ENCODE measurements at places on chromosomes 5 and 9. TPM values are rescaled to one million over a fixed set of nuclear protein-coding genes. Genes with fewer than 3 reads are reported as not detected.

GRCh38 chr5:41510176-41510831 is at the start of gene PLCXD3:
TSS of gene PLCXD3 (minus strand) at chr5:41510601. CDS start at chr5:41510526, 75 bp downstream.
- H3K36me3 ChIP-seq = no peaks in the 10 kb centered on the region
- DNase-seq = peak; percentile 67
- H3K27ac ChIP-seq = no peak within 1 kb of the TSS
- H3K4me1 ChIP-seq = peaks cover 3% of the 10 kb centered on the region

GRCh38 chr5:32090755-32091128 is 83.4 kb downstream of the GOLPH3 start:
- H3K36me3 ChIP-seq = peaks cover 33% of the 10 kb centered on the region
- no peak for DNase-seq
- no peak overlapping the region for H3K4me3 ChIP-seq

MOB3B gene
- 17.8 TPM for total RNA-seq

- H3K4me1 ChIP-seq = no peaks in the 10 kb centered on the region
- no peaks in the 10 kb centered on the region for H3K36me3 ChIP-seq
- no peak overlapping the region for H3K27ac ChIP-seq
These were observed 62.8 kb downstream of the SV2C start for GRCh38 chr5:76145945-76146344.

- no peak overlapping the region for H3K27ac ChIP-seq
- H3K4me1 ChIP-seq = peaks cover 14% of the 10 kb centered on the region
- no peak for DNase-seq
- no peaks in the 10 kb centered on the region for H3K27me3 ChIP-seq
- no peak overlapping the region for H3K4me3 ChIP-seq
These were observed 141.1 kb upstream of the TARS1 start for GRCh38 chr5:33299621-33300208.

DNA sequence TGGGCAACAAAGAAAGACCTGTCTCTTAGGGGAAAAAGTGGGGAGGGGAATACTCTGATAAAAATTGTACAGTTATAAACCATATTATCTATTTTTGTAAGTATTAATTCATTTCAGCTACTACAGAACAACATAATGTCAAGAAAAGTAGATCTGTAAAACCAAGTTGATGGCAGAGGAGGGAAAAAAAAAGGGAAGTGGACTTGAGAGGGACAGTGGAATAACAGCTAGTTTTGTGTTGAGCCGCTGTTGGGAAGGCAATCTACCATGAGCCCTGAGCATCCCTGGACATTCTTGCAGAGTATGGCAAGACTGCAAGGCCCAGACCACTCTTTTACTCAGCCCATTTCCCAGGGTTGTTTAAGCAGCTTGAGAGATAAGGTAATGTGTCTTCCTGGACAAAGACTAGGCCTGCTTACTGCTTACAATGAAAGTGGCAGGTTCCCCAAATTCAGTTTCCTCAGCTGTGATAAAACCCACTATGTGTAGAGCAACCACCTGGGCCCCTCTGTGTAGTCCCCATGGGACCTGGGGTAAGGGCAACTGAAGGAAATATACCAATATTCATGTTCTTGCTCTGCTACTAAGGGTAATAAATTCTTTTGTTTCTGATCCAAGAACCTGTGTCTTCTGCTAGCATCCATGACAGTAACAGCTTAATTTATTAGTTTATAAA is 25.0 kb downstream of the CEP120 start:
- no peaks in the 10 kb centered on the region for H3K4me1 ChIP-seq
- H3K27ac ChIP-seq = no peak overlapping the region
- no peaks in the 10 kb centered on the region for H3K27me3 ChIP-seq
- peaks cover 52% of the 10 kb centered on the region for H3K36me3 ChIP-seq

UBTD2 gene
- total RNA-seq = 18.8 TPM

- H3K36me3 ChIP-seq = no peaks in the 10 kb centered on the region
- H3K4me1 ChIP-seq = no peaks in the 10 kb centered on the region
- no peak overlapping the region for H3K27ac ChIP-seq
- H3K27me3 ChIP-seq = peaks cover 4% of the 10 kb centered on the region
- no peak for DNase-seq
These were observed 199.7 kb downstream of the FSTL4 start for GRCh38 chr5:133412661-133413060.

KCNMB1 gene
- 1.5 TPM for total RNA-seq

DNA sequence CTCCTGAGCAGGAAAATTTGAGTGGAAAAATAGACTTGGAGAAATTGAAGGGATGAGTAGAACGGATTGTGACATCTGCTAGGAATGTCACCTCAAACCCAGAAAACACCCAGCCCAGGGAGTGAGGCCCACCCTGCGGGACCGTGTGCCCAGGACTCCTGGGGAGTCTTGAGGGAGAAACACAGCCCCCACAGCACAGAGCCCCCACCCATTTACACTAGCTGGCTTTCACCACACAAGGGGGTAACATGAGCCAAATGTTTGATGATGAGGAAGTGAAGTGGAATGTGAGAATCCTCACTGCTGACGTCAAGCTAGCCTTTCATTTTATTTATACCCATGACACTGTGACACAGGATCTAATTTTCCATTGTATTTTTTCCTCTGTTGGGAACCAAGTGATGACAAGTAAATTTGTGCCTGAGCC is 42.8 kb upstream of the PDE8B start:
- H3K27ac ChIP-seq = no peak overlapping the region
- no peaks in the 10 kb centered on the region for H3K27me3 ChIP-seq
- no peaks in the 10 kb centered on the region for H3K36me3 ChIP-seq
- peaks cover 12% of the 10 kb centered on the region for H3K4me1 ChIP-seq
- no peak overlapping the region for H3K4me3 ChIP-seq

GRCh38 chr5:4023091-4023752 is 427.6 kb downstream of the IRX1 start:
- DNase-seq = no peak
- H3K4me1 ChIP-seq = peaks cover 8% of the 10 kb centered on the region
- no peaks in the 10 kb centered on the region for H3K27me3 ChIP-seq
- H3K4me3 ChIP-seq = no peak overlapping the region

FAT2 gene
- total RNA-seq = 0.41 TPM

DNA sequence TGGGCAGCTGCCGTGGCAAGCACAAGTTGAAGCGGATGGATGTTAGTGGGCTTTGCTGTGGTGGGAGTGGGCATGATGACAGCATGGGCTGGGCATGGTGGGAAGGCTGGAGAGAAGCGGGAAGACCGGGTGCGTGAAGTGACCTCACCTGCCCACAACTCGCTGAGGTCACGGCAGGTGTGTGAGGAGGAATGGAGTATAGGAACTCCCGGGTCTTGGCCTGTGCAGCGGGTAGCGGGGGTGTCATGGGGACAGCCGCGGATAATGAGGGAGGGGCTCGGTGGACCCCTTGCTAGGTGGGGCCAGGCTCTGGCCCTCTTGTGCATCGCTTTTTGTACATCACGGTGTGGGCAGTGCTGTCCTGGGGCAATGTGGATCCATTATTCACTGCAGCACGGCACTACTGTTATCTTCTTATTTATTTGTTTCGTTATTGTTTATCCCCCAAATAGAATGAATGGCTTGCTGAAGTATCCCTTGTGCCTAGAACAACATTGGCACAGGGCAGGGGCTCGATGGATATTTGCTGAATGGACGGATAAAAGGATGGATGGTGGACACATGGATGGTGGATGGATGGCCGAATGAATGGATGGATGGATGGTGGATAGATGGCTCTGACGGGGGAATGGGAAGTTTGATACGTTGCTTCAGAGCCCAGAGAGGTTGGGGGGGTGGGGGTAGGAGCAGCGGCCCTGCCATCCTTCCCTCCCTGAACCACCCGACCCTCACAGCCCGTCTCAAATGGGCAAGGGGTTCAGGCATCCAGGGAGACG is 14.6 kb downstream of the PROP1 start:
- no peak for DNase-seq
- H3K36me3 ChIP-seq = no peaks in the 10 kb centered on the region
- H3K27ac ChIP-seq = no peak overlapping the region
- H3K4me1 ChIP-seq = no peaks in the 10 kb centered on the region
- no peak overlapping the region for H3K4me3 ChIP-seq

GRCh38 chr9:98833090-98833956 is 25.9 kb downstream of the GALNT12 start:
- no peaks in the 10 kb centered on the region for H3K4me1 ChIP-seq
- no peak overlapping the region for H3K4me3 ChIP-seq
- H3K27ac ChIP-seq = no peak overlapping the region
- DNase-seq = peak; percentile 82
- no peaks in the 10 kb centered on the region for H3K27me3 ChIP-seq
- H3K36me3 ChIP-seq = no peaks in the 10 kb centered on the region

DNA sequence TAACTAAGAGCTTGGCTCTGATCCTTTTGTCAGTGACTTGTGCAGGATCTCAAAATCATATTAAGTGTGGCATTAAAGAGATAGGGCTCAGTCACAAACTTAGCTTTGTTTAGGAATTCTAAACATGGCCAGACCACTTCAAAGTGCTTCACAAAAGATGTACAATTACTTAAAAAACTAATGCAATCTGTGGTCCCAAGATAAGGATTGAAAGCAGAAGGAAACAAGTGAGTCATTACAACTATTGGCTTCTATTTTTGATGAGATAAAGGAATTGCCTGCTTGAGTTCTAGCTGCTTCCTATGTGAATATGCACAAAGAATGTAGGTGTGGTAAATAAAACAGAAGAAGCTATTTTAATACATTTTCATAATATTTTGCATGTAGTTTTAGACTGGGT is 44.9 kb upstream of the SLC12A2 start:
- no peaks in the 10 kb centered on the region for H3K36me3 ChIP-seq
- no peak for DNase-seq
- H3K27me3 ChIP-seq = no peaks in the 10 kb centered on the region
- H3K4me3 ChIP-seq = no peak overlapping the region

GRCh38 chr9:104027295-104027694 is 66.8 kb upstream of the SMC2 start:
- H3K4me3 ChIP-seq = no peak overlapping the region
- H3K27ac ChIP-seq = no peak overlapping the region
- no peaks in the 10 kb centered on the region for H3K27me3 ChIP-seq
- no peak for DNase-seq
- H3K36me3 ChIP-seq = no peaks in the 10 kb centered on the region

DNA sequence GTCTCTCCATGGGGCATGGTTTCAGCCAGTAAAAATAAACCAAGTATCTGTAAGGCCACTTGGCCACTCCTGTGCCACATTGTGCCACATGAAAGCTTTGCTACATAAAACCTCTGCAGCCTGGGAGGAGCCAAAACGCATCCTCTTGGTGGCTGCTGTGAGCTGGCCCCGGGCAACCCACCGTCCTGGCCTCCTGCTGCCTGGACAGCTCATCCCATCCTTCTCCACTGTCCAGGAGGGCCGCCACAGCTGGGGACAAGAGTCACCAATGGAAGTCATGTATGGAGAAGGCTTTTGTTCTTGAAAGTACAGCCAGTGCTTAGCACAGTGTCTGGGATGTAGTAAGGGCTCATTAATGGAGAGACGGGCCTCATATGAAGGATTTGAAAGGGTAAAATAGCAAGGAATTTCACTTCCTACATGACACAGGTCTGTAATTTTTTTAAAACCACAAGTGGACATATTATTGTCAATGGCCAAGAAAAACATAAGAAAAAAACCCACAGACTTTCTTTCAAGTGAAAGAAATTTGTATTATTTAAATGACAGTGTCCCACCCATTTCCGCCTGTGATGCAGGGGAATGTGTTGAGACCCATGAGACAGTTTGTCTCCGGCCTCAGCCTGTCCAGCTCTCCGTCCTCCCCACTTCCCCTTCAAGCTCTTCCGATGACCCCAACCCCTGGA is 6.6 kb downstream of the PTGES start:
- H3K4me3 ChIP-seq = no peak overlapping the region
- H3K27me3 ChIP-seq = no peaks in the 10 kb centered on the region
- H3K4me1 ChIP-seq = no peaks in the 10 kb centered on the region
- DNase-seq = no peak
- no peaks in the 10 kb centered on the region for H3K36me3 ChIP-seq
- no peak overlapping the region for H3K27ac ChIP-seq

GRCh38 chr9:136341769-136342168 is 14.4 kb downstream of the GPSM1 start:
- H3K4me1 ChIP-seq = peaks cover 24% of the 10 kb centered on the region
- no peak overlapping the region for H3K4me3 ChIP-seq
- no peaks in the 10 kb centered on the region for H3K36me3 ChIP-seq
- H3K27me3 ChIP-seq = no peaks in the 10 kb centered on the region
- DNase-seq = no peak

- H3K27ac ChIP-seq = no peak overlapping the region
- H3K36me3 ChIP-seq = no peaks in the 10 kb centered on the region
- H3K4me3 ChIP-seq = no peak overlapping the region
- no peaks in the 10 kb centered on the region for H3K27me3 ChIP-seq
- peaks cover 3% of the 10 kb centered on the region for H3K4me1 ChIP-seq
These were observed 17.6 kb downstream of the TEK start for GRCh38 chr9:27126670-27127069.
